ENCODE measurements at places on chromosomes 1 and 21.

- DNase-seq: no peak
Measured at GRCh38 chr1:35190784-35191183, 2.2 kb downstream of the SFPQ start.

DNA sequence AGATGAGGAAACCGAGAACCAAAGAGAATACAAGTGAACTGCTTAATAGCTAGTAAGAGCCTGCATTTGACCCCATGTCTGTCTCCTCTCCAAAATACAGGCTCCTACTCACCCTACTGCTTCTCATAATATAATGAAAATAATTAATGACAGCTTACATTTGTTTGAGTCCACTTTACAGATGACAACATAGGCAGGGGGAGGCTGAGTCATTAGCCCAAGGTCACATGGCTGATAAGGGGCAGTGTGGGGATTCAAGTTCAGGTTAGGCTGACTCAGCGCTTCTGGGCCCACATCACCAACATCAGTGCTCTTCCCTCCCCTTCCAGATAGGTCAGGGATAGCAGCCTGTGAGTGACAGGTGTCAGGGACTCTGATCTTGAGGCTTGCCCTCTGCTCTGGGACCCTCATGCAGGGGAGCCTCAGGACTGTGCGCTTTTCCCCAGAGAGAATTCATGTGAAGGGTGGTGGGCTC is 16.2 kb downstream of the AZIN2 start:
- peak; percentile 50 for DNase-seq

DNA sequence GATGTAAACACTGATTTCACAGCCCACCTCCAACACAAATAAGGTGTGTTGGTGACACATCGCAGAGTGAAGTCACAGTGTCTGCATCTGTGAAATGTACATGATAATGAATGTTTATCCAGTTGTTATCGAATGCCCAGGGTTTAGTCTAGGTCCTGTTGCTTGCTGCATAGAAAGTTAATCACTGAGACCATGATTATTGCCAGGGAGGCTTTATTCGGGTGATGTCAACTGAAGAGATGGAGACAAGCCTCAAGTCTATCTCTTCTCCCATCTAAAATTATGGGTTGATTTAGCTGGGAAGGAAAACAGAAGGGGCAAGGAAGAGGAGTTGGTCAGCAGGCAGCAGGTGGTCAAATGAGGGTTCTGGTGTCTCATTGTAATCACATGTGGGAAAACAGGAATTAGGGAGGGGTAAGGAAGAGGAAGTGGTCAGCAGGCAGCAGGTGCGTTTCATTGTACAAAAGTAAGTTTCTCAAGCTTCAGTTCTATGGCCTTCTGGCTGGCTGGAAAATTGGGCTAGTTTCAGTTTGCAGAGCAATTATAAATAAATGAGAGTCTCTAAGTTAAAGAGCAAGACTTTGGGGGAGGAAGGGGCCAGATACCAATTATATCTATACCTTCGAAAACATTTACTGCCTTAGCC is 146.3 kb upstream of the DNAH14 start:
- DNase-seq: no peak

GRCh38 chr1:12404918-12405317 is 175.1 kb downstream of the VPS13D start:
- DNase-seq: no peak

DNA sequence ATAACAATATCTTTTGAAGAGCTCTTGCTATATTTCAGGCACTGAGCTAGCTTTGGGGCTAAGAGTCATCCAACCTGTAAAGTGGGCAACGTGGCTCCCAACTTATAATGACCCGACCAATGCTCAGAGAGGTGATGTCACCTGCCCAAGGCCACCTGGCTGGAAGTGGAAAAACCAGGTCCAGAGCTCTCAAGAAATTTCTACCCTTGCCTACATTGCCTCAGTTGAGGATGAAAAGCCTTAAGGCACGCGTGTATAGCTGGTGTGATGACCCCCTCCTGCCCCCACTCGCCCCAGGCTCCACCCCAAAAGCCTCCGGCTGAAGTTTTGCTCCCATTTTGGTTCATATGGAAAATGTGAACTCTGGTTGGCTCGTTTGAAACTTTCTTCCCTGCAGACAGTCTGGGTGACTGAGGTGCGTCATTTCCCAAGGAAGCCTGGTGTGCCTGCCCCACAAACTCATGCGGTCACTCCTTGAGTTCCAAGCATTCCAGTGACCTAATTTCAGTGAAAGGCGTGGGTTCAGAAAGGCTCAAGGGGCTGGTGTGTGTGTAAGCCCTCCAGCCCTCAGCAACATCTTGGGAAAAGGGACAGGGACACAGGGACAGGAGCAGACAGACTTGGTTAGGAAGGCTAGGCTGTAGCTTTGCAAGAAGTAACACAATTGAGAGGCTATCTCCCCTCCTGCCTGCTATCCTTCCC is 20.5 kb downstream of the HTR1D start:
- peak; percentile 96 for DNase-seq

DNA sequence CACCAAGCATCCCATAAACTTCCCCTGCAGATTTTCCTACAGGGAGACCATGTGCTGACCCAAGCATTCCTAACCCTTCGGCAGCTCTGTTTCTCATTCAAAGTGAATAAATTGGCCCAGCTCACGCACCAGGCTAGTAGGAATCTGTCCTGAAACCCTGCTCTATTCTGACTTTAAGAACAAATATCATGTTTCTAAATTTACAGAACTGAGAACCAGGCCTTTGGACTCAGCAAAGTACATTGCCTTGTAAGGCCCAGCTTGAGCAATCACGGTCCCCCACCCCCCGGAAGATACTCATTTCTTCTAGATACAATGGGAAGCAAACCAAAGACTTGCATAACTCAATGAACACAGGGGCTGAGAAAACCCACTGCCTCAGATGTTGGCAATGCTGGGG is 160.1 kb upstream of the NFIA start:
- no peak for DNase-seq

Measured in fibroblast of skin of right biceps (primary cell).